Germinal center (tissue), 1 donor: ENCODE measurements at places on chromosomes 1 and 21.

DNA sequence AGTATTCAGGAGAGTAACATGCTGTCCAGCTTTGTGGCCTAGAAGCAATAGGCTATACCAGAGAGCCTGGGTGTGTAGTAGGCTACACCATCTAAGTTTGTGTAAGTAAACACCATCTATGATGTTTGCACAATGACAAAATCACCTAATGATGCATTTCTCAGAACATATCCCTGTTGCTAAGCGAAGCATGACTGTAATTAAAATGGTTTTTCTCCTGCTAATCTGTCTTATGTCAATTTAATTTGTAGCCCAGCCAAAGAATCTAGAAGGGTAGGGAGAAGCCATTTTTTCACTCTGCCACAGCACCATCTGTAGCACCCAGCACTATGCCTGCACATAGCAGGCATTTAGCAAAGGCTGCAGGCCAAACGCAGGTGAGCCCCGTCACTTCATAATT is 2.0 kb upstream of the TTC24 start:
- DNase-seq, result no peak

GRCh38 chr21:35448876-35449599 is 399.9 kb upstream of the RUNX1 start:
- no peak for DNase-seq

DNA sequence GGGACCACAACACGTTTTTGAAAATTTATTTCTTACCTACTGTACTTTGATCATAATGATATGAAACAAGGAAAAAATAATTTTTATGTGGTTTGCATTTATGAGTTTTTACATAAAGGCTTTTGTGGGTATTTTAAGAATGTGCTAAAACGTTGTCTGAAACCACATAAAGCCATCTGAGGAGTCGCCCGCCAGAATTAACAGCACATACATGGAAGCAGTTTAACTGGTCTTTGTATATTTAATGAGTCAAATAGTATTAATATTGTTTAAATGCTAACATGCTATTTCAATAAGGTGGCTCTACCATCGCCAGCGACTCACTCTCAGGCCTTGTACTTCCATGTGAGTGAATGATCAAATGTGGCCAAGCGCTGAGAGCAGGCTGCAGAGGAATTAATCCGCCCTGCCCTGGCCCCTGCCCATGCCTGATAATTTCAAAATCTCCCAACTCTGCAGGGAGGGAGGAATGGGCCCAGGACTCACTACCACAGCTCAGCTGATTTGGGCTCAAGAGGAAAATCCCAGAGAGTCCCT is 49.6 kb downstream of the SLC66A1 start:
- DNase-seq, result no peak

- DNase-seq, result no peak
Measured at GRCh38 chr1:227778401-227778947, 37.0 kb upstream of the PRSS38 start.

DNA sequence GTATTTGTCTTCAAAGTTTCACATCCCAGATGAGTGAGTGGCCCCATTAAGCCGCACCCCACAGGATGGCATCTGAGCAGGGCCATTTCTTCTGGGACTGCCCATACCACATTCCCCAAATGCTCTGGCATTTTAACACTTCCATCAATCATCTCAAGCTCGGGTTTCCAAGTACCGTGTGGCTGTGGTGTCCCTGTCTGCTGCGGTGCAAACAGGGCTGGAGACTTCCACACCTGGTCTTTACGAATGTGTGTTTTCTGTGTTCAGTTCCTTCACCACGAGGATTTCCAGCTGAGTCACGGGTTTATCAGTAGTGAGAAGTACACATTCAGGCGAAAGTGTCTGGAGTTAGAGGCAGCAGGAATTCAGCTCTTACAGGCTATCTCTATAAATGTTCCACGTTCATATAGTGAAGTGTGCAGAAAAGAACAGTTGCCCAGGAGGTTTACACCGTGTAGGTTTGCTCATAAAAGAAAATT is 195.2 kb downstream of the RHOU start:
- no peak for DNase-seq
